ENCODE measurements at places on chromosomes 4 and X.

- no peak for DNase-seq
These were observed 99.7 kb downstream of the CT47B1 start for GRCh38 chrX:120775959-120776358.

DNA sequence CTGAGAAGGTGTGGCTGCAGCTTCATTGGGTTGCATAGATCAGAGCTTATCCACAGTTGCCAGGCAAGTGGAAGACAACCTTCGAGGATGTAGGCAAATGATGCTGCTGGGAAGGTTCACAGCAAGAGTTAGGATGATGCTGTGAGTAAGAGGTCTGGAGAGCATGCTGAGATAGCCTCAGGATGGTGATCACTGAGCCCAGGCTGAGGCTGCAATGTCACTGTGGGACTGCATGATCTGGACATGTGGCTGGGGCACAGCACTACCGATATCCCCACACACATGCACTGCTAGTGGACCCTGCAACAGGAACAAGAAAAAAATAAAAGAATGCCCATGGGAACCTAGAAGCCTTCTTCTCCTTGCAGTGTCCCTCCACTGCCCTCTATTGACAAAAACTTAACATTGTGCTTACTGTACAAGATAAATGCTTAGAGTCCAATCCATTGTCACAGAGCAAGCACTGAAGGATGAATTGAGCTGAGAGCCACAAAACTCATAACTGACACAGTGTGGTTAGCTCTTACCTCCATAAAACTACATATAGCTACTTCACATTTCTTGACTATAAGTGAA, 105.6 kb downstream of the CNKSR2 start:
- DNase-seq, result peak; percentile 66

DNA sequence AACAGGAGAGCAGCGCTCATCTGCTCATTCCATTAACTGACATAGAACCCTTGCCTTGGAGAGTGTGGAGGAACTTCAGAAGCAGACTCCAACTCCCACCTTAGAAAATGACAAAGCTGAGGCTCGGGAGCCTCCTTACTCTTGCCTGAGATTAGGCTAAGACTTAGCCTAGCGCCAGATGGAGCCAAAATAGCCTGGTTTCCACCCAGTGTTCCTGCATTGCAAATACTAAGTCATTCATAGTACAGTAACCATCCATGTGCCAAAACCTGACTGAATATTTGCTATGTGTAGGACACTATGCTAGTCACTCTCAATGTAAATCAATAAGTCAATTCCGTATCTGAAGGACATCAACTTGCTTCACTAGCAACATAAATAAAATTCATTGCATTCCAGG, 387.4 kb upstream of the CPEB2 start:
- DNase-seq, result no peak

GRCh38 chrX:123971982-123972381, 10.5 kb downstream of the STAG2 start:
- peak; percentile 53 for DNase-seq

- peak; percentile 7 for DNase-seq
These were observed 70.7 kb downstream of the SUPT20HL2 start for GRCh38 chrX:24243188-24243587.

- DNase-seq, result no peak
These were observed 87.0 kb downstream of the GLRA2 start for GRCh38 chrX:14616301-14616700.

DNA sequence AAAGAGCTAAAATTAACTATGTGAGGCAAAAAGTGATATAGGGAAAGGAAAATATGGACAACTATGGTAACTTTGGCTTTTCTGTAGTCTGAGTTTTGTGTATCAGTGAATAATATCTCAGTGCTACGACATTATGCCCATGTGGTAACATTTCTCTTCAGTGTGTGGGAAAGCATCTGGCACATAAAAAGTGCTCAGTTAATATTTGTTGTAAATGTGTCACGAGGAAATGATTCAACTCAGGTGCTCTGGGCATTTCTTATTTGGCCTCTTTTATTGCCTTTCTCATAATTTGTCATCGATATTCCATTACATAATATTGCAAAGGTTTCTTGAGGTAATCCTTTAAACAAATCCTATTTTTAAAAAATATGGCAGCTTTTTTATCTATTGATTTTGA, 17.6 kb downstream of the OFD1 start:
- no peak for DNase-seq

- DNase-seq, result no peak
These were observed 62.7 kb downstream of the MAML3 start for GRCh38 chr4:140091305-140091704.

DNA sequence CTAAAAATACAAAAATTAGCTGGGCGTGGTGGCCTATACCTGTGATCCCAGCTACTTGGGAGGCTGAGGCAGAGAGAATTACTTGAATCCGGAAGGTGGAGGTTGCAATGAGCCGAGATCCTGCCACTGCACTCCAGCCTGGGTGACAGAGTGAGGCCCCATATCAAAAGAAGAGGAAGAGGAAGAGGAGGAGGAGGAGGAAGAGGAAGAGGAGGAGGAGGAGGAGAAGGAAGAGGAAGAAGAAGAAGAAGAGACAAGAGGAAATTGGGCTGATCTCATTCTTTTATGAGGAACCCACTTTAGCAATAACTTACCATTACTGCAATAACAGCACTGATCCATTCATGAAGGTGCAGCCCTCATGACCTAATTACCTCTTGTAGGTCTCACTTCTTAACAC, 138.9 kb upstream of the GIMD1 start:
- DNase-seq, result no peak
